NCI-H1105 (cell line): ENCODE measurements at places on chromosomes 12 and 14.

GRCh38 chr12:75890660-75891059, 140.9 kb downstream of the PHLDA1 start:
- no peak for DNase-seq

DNA sequence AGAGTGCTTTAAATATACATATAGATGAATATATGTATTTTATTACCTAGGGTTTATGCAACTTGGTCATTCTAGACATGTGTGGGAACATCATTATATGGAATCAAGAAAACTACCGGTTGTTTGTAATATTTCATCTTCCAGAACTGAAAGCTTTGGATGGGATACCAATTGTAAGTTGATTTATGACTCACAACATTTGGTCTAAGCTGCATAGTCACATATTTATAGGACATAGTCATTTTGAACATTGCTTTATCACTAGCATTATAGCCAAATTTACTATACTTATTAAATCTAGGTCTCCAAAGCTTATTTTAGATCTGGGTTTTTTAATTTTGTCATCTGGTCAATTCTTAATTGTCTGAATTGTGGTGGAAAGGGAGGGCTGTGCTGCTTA, 83.7 kb upstream of the PCNX4 start:
- no peak for DNase-seq

DNA sequence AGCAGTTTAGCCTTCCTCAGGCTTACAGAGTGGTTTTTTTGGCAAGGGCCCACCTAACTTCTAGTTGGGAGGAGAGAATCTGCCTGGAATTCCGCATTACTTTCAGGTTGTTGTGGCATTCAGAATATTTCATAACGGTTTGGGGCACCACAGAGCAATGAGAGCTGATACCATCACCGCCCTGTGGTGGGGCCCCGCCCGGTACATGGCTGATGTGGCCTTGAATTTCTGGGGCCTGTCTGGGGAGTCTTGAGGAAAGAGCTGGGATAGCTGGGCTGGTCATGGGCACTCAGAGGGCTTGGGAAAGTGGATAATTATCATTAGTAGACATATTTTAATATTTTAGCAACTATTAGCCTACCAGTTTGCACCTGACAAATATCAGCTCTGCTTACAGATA, 4.2 kb downstream of the TESPA1 start:
- DNase-seq, result no peak

DNA sequence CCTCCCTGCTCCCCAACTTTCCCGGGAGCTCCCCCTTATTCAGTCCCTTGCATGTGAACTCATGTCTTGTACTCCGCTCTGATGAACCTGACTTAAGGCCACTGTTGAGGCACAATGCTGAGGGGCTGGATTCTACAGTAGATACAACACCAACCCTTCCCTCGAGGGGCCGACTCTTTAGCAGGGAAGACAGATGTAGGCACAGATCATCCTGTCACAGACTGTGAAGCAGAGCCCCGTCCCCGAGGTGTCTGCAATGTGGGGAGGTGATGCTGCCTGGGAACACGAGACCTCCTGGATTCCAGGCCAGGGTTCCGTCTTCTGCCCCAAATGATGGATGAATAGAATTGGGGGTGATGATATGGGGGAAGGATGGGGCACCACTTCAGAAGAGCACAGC, 175.1 kb downstream of the CHST11 start:
- DNase-seq, result no peak

DNA sequence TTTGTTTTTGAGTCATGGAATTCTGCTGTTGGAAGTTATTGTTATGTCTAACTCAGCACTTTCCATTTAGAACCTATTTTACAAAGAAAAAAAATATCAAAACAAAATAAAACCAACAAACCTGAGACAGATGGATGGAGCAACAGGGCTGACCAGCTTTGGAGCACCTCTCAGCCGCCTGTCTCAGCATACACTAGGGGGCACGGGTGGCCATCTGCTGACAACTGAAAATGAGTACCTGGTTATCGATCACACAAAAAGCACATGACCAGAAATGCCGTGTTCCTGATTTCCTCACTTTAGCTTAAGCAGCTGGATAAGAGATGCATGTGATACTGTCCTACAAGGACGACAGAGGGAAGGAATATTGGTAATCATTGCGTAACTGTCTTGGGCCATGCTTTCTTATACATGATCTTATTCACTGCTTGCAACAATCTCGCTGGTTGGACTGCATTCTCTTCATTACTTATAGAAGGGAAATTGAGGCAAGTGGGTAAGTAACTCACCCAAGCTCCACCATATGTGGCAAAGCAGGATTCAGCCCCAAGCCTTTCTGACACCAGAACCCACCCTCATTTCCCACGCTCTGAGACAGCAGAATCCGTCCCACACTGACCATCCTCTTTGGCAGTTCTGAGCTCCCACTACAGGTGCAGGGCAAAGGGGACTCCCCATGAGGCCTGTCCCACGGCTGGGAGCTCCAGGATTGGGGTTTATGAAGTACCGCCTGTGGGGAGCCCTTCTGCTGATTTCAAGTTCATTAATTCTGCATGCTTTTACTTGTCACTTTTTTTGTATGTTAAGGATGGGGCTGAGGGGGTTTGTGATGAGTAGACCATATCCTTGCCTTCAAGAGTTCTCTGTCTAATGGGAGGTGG, 43.5 kb downstream of the C14orf132 start:
- DNase-seq, result no peak

GRCh38 chr12:29739279-29739991, 44.3 kb downstream of the TMTC1 start:
- no peak for DNase-seq

DNA sequence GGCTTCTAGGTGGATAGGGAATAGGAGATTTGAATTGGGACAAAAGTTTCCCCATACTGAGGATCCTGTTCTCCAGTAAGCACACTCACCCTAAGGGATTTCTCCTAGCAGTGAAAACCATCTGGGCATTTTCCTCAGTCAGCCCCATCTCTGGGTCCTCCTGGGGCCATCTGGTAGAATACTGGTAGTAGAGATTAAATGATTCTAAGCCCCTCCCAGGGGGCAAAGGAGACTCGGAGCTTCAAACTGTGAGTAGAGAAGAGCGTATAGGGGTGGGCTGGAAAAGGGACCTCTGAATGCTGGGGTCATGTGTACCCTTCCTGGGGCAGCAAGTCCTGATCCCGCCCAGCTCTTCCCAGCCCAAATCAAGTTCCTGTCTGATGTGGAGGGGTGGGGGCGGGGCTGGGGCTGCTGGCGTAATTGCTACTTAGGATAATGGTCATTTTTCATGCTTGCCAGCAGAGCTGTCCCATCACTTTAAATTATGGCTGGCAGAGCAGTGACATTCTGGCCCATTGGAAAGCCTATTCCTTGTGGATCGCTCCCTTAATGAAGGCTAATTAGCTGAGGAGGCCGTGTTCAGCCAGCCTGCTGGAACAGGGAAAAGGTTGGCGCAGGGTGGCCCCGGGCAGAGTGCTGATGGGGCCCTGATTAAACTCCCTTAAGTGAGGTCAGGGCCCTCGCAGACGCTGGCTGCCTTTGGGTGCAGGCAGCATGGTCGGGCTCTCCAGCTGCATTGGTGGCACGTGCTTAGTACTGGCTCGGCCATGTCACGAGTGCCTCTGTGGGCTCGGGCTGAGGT, 127.8 kb downstream of the TSPAN9 start:
- DNase-seq, result peak; percentile 48
